Stimulated activated CD4-positive, alpha-beta T cell treated with anti-CD3 and anti-CD28 coated beads, Interleukin-15, amount 100 ng/mL, for 48 hours (primary cell): ENCODE measurements at places on chromosomes 5 and 9.

- no peak for DNase-seq
These were observed 31.1 kb downstream of the ANKS6 start for GRCh38 chr9:98765256-98765655.

- DNase-seq: no peak
These were observed 41.9 kb upstream of the UBTD2 start for GRCh38 chr5:172325452-172325851.

DNA sequence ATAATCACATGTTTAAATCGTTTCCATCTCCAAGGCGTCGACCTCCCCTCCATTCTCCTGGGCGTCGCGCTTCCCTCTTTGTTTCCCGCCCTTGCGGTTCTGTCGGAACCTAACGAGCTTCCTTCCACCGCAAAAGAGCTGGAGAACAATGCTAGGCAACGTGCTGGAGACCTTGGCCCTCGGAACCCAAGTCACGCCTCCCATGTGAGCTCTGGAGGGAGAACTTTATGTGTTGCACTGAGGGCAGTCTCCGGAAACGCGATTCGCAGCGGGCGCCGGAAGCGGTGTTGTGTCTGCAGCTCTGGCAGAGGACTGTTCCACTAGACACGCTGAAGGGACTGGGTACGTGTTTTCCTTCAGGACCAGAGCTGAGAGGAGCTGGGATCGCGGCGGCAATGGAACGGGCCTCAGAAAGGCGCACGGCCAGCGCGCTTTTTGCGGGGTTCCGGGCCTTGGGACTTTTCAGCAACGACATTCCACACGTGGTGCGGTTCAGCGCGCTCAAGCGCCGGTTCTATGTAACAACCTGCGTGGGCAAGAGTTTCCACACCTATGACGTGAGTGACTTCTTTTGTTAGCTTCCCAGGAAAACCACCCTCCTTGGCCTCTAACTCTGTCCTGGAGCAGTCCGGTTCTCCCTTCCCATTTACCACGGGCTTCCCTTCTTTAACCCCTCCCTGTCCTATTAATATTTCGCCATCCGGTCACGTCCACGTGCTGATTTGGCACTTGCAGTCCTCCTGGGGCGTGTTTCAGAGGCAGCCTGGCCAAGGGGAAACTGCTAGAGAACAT lies at the start of gene WDR36:
TSS of gene WDR36 (plus strand) at position 287 of the 792 bp plus-strand sequence. CDS start at position 396, 109 bp downstream.
- peak; percentile 82 for DNase-seq

DNA sequence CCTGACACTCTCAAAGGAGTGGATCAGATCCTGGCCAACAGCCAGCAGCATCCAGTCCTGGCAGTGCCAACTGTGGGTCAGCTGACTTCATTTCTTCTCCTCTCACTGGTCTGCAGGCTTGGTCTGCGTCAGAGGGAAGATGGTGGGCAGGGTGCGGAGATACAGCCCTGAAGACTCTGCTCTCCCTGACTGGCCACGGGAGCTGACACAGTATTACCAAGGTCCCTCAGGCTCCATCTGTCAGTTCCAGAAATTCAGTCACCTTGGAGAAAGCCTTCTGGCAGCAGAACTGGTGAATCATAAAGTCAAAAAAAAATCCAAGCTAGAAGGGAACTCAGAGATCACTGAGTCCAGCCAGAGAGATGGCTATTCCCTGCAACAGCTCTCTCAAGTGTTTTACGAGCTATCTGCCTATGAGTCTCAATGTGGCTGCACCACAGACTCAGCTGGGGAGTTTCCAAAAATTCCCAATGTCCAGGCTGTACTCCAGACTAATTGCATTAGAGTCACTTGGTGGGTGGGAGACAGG lies 27.9 kb downstream of the C1QTNF2 start:
- DNase-seq: no peak

- DNase-seq: no peak
These were observed 22.0 kb upstream of the FGFR4 start for GRCh38 chr5:177064500-177065277.

- DNase-seq: no peak
These were observed 50.9 kb upstream of the C5orf58 start for GRCh38 chr5:170181902-170182301.

- DNase-seq: no peak
These were observed 626 bp upstream of the FST start for GRCh38 chr5:53479590-53480415.

DNA sequence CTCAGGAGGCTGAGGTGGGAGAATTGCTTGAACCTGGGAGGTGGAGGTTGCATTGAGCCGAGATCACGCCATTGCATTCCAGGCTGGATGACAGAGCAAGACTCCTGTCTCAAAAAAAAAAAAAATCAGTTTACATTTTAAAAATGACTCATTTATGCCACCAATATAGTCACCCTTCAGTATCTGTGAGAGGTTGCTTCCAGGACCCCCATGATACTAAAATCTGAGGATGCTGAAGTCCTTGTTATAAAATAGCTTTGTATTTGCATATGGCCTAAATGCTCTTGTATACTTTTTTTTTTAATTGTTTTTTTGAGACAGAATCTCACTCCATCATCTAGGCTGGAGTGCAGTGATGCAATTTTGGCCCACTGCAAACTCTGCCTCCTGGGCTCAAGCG lies 5.8 kb downstream of the OCLN start:
- no peak for DNase-seq

GRCh38 chr5:77015938-77016569 lies 14.2 kb upstream of the AGGF1 start:
- no peak for DNase-seq

GRCh38 chr5:143231973-143232812 lies 171.3 kb downstream of the NR3C1 start:
- no peak for DNase-seq

DNA sequence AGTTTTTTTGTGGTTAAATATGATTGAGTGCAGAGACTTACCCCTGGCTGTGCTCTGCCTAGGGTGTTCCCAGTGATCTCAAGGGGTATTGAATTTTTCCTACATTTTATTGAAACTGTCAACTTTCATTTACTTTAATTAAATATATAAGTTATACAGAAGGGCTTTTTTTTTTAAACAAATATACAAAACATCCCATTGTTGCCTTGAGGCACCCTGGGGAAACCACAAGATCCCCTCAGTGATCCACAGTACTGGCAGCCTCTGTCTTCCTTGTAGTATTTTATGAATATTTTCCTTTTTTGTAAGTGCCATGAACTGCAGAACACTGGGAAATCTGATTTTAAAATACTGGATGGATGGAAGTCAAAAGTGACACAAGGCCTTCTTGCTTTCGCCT lies 123.7 kb downstream of the TLE1 start:
- DNase-seq: no peak

DNA sequence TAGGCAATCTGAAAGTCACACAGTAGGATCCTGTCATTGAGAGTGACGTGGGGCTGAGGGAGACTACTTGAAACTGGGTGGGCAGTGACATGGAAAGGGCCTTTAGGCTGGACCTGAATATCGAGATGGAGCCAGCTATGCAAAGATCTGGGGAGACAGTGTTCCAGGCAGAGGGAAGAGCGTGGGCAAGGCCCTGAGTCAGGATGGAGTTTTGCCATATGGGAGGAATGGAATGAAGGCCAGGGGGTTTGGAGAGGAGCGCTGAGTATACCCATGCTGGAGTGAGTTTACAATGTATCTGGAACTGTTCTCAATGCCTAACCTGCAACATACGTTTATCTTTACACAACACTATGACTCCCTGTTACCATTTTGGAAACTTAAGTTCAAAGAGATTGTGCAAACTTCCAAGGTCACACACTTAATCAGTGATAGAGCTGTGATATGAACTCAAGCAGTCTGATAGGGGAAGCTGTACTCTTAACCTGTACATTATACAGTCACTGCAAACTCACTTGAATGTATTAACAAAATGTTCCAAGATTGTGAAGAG lies 33.5 kb downstream of the INSYN2B start:
- no peak for DNase-seq

GRCh38 chr5:35960328-35960727 lies 21.9 kb upstream of the CAPSL start:
- DNase-seq: no peak

DNA sequence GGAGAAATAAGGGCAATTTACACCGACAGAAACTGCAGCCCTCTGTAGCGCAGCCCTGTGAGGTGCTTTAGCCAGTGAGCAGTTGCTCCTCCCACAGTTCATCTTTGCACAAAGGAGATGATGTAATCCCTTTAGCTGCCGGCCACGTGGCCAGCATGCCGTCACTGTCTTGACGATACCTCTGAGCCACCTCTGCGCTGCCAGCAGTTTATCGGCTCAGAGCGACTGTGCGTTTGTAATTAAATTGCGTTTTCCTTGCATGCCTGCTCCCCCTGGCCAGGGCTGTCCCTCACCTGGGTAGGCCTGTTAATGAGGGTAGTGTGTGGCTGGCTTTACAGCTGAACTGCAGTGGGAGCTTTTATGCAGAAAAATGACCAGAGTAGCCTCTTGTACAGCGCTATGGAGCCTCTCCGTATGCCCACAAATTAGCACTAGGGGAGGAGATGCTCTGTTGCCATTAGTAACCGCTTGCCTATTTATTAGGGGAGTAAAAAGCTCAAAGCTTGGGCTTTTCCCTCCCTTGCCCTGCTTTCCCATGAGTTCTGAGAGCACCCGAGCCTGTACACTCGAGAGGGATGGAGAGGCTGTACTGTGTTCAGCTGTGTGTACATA lies 107.0 kb downstream of the TRIO start:
- DNase-seq: no peak

DNA sequence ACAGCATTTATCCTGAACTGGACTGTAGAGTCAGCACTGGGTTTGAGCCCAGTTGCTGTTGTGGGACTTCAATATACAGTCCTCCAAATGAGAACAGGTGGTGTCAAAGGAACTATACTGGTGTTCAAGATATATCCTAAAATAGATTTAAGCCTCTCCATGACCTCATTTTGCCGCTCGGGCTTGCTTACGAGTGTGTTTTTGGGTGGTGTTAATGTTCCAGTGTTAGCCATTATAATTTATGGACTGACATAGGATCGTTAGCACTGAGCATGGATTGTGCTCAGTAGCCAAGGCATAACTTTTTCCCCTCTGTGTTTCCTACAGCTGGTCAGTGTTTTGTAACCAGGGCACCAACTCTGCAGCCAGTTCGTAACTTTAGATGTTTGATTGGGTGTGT lies 306.6 kb downstream of the SPATA31D1 start:
- DNase-seq: no peak

DNA sequence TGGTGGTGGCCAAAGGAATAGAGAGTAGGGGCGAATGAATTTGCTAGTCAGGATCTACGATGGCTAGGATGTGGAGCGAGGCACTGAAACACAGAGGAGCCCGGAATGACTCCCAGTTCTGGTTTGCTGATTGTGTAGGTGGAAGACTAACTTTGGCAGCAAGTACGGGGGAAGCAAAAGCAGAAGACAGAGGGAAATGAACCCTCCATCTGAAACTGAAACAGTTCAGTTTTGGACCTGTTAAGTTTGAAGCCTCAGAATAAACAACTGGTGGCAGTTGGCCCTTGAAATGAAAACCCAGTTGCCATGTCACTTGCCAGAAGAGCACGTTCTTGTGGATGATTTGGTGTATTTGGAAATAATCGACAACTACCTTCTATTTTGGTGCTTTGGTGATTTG lies 15.4 kb upstream of the SMIM15 start:
- no peak for DNase-seq

- DNase-seq: no peak
These were observed 20.0 kb downstream of the PTPN3 start for GRCh38 chr9:109478051-109478563.

DNA sequence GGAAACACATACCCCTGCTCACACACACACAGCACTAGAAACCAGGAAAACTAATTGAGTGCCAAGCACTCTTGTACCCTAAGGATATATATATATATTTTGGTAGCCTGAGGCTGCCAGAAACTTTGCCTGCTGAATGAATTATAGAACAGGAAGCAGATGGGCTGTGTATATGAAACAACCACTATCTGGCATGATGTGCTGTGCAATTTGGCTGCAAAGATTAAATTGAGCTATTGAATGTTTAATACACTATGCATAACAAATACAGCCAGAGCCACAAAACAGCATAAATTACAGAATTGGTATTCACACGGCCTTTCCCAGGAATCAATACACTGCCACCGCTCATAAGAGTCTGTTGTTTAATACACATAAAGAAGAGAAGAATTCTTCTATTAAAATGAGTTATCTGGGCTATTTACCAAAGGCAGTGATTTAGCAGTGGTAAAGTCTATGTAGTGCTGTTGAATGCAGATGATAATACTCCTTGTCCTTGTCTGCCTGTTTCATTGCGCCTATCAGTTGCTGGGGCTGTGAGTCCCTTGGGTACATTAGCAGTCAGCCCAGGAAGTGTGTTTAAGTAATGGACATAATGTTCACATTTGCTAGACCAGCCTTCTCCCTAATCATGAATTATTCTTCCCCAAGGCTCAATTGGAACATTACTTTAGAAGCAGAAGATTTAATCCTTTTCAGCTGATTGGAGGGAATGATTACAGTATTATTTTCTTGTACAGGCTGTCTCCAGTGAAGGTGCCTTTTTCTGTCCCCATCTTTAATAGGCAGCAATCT lies 294.3 kb downstream of the TLE1 start:
- DNase-seq: no peak

DNA sequence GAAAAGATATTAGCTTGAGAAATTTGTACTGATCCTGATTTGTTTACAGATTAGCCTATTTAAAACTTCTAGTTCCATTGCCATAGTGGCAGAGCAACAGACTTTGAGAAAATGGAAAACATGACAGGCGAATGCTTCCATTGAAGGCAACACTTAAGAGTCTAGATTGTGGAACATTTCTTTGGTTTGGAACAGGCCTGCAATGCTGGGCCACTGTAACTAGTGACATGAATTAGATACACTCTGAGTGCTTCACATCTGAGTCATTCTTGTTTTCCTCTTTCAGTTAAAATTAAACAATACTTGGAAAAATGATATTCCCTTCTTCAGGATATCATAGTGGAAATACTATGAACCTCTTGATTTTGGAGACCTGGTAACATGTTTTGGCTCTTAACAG lies 453.6 kb upstream of the TUSC1 start:
- DNase-seq: no peak

- DNase-seq: no peak
These were observed 7.8 kb downstream of the SLC9A3 start for GRCh38 chr5:516338-516925.

GRCh38 chr5:172941067-172941516 lies 18.1 kb upstream of the RPL26L1 start:
- no peak for DNase-seq

- DNase-seq: no peak
These were observed 582.0 kb upstream of the TUSC1 start for GRCh38 chr9:26260238-26260637.

DNA sequence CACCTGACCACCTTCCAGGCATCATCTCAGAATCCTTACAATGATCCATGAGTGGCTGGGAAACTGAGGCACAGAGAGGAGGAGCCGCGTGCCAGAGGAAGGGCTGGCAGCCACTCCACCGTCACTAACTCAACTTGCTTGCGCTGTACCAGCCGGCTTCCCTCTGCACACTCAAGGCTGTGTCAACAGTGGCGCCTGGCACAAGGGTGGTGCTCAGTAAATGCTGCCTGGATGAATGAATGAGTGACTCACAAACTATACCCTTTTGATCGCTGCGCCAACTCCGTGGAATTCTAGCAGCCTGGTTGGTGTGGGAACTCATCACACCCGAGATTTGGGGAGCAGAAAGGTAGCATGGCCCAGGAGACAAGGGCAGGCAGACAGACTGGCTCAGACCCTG lies 21.9 kb downstream of the PRRX2 start:
- DNase-seq: no peak

- peak; percentile 48 for DNase-seq
These were observed 511 bp downstream of the CYSTM1 start for GRCh38 chr5:140175367-140176030.
